Kasumi-1 (cell line): ENCODE measurements at places on chromosomes 3 and 15.

- no peak for DNase-seq
These were observed 133.6 kb downstream of the TJP1 start for GRCh38 chr15:29688506-29689286.

GRCh38 chr15:80404057-80404760, at the start of gene ARNT2:
ARNT2 (plus strand) TSS chr15:80404382; CDS start chr15:80404516, 134 bp downstream.
- no peak for DNase-seq

DNA sequence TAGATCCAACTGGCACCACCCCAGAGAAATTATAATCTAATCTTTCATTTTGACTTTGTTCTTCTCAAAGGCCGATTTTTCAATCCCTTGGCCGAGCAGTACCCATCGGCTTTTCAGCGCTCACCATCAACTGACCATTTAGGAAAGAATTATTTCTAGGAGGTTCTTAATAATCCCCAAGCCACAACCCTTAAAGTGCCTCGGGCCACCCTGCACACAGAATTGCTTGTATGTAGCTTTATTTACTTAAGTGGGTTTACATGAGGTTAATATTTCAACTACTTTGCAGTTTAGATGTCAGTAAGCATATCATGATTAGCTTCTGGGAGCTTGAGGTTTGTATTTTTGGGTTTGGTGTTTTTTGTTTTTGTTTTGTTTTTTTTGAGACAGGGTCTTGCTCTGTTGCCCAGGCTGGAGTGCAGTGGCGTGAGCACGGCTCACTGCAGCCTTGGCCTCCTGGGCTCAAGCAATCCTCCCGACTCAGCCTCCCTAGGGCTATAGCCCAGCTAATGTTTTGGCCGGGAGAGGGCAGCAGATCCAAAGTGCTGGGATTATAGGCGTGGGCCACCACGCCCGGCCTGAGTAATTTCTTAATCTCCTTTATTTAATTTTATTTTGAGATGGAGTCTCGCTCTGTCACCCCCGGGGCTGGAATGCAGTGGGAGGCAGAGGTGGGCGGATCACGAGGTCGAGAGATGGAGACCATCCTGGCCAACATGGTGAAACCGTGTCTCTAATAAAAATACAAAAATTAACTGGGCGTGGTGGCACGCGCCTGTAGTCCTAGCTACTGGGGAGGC, 801 bp upstream of the CDAN1 start:
- DNase-seq: peak; percentile 42

DNA sequence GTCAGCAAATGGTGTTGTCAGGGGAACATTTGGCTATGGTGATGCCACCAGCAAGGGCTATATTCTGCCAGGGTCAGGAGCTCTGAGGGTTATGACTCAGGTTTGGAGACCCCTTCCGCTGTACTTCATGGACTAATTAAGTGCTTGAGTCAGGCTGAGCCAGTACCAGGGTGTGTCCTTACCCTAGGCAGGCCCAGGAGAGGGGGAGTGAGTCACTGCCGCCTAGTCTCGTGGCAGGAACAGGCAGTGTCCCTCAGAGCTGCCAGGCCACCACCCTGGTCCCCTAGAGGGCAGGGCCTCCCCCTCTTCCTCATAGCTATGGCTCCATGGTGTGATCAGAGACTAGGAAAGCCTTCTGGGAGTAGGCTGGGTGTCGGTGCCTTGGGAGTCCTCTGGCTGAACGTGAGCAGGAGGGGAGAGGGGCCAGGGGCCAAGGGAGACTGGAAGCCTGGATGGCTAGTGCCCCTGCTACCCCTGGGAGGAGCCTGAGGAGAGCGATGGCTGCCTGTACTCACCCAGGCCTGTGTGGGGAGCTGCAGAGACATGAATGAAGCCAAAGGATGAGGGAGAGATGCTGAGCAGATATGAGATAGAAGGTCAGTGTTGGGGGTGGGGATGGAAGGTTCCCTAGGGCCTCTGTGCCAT, 10.6 kb downstream of the MAPKAPK3 start:
- DNase-seq: peak; percentile 55

GRCh38 chr15:31788104-31788503, 242.2 kb upstream of the CHRNA7 start:
- no peak for DNase-seq

DNA sequence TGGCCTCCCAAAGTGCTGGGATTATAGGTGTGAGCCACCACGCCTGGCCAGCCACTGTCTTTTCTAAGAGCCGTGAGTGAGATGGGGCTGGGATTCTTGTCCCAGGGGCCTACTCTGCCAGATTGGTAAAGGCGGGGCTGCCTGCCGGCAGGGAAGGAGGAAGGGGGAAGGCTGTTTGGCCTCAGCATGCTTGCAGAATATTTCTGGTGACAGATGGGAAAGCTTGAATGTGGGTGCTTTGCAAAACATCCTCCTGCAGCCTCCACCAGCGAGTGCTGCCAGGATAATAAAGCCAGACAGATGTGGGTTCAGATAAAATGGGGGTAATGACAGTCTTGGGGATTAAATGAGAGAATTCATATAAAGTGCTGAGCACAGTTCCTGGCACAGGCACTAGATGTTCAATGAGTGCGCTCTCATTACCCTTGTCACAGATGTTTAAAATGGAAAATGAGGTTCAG, 19.8 kb upstream of the ACOX2 start:
- DNase-seq: no peak
